Activated T-cell treated with anti-CD3 and anti-CD28 coated beads, Interleukin-2, amount 50 U/mL, for 72 hours (primary cell): ENCODE measurements at places on chromosomes 13 and 19. TPM values are rescaled to one million over a fixed set of nuclear protein-coding genes. Genes with fewer than 3 reads are reported as not detected.

- no peaks in the 10 kb centered on the region for H3K27me3 ChIP-seq
- H3K36me3 ChIP-seq, result peaks cover 1% of the 10 kb centered on the region
- no peak overlapping the region for H3K27ac ChIP-seq
- no peak overlapping the region for H3K4me3 ChIP-seq
- no peak for DNase-seq
- H3K4me1 ChIP-seq, result peaks cover 53% of the 10 kb centered on the region
Measured at GRCh38 chr19:38045554-38046253, 138.7 kb downstream of the SIPA1L3 start.

GRCh38 chr19:33677745-33678426 is 56.1 kb downstream of the CHST8 start:
- no peak for DNase-seq
- H3K27ac ChIP-seq, result no peak overlapping the region
- H3K27me3 ChIP-seq, result no peaks in the 10 kb centered on the region
- H3K4me3 ChIP-seq, result no peak overlapping the region
- H3K4me1 ChIP-seq, result no peaks in the 10 kb centered on the region
- no peaks in the 10 kb centered on the region for H3K36me3 ChIP-seq

DNA sequence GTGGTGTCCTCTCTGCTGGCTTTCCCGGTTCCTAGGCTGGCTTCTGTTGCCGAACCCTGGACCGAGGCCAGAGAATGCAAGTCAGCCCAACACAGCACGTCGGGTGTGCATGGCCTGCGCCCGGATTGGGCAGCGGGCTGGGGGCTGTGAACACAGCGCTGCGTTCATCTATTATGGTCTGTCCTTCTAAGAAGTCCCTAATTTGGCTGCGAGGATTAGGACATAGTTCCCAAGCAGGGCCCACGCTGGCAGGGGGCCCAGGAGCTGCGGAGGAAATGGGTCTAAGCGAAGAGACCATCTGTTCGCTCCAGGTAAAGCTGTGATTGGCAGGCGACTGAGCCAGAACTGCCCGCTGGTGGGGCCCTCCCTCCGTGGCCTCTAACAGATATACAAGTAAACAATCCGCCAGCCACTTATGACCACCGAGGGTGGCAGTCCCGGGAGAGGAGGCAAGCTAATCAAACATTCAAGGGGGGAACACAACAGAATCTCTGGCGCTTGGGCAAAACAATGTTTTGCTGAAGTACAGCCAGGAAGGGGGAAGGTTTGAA is 6.0 kb downstream of the SYCE2 start:
- no peak overlapping the region for H3K4me3 ChIP-seq
- H3K27me3 ChIP-seq, result no peaks in the 10 kb centered on the region
- peaks cover 36% of the 10 kb centered on the region for H3K4me1 ChIP-seq

DNA sequence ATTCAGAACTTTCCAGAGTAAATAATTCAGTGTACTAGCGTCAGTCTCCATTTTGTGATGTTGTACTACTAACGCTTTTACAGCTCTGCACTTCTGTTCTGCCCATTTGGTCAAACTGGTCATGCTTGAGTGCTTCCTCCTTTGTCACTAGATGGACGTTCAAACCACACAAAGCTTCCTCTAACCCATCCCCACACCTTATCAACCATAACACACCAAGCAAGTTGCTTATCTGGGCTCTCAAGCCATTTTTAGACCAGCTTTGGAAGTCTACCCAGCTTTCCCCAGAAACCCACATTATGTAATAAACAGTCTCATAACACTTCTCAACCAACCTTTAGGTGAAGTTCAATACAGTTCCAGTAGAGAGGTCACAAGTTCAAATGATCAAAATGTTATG is 2.3 kb upstream of the ZNF347 start:
- H3K27me3 ChIP-seq, result no peaks in the 10 kb centered on the region
- peaks cover 18% of the 10 kb centered on the region for H3K4me1 ChIP-seq
- H3K4me3 ChIP-seq, result no peak overlapping the region
- DNase-seq, result no peak
- H3K27ac ChIP-seq, result no peak overlapping the region

DNA sequence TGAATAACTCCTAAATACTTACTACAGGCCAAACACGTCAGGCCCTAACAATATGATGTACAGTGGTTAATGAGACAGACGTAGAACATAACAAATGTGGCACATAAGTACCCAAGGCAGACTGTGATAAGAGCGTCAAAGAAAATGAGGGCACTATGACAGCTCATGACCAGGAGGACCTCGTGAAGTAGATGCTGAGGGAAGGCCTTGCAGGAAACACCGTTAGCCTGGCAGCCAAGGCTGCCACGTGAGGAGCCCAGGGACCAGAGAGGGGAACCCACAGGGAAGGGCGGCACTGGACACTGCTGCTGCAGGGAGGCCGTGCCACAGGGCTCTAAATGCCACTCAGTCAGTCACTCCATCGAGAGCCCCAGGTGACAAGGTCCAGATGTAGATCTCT is 5.7 kb downstream of the TUBGCP3 start:
- H3K4me1 ChIP-seq, result peaks cover 52% of the 10 kb centered on the region
- no peak for DNase-seq
- H3K4me3 ChIP-seq, result no peak overlapping the region
- peaks cover 15% of the 10 kb centered on the region for H3K36me3 ChIP-seq

GRCh38 chr19:11496391-11497163 is 9.1 kb downstream of the ZNF653 start:
- no peak overlapping the region for H3K27ac ChIP-seq
- peak; percentile 77 for DNase-seq
- H3K36me3 ChIP-seq, result no peaks in the 10 kb centered on the region
- no peaks in the 10 kb centered on the region for H3K4me1 ChIP-seq
- no peaks in the 10 kb centered on the region for H3K27me3 ChIP-seq

- peak overlapping the region; percentile 96 for H3K27ac ChIP-seq
- peak overlapping the region; percentile 71 for H3K4me3 ChIP-seq
- DNase-seq, result peak; percentile 35
- no peaks in the 10 kb centered on the region for H3K27me3 ChIP-seq
Measured at GRCh38 chr13:36345438-36346221, 564 bp downstream of the SPART start.

GRCh38 chr19:51784922-51785690 is 9.9 kb upstream of the FPR3 start:
- H3K27me3 ChIP-seq, result peaks cover 28% of the 10 kb centered on the region
- H3K27ac ChIP-seq, result no peak overlapping the region
- H3K4me3 ChIP-seq, result no peak overlapping the region
- H3K36me3 ChIP-seq, result peaks cover 7% of the 10 kb centered on the region

TMEM238 gene
- total RNA-seq, result 11.7 TPM

PRR19 gene
- total RNA-seq, result 0.29 TPM

KCNRG gene
- 0.31 TPM for total RNA-seq

SLC27A5 gene
- 12.8 TPM for total RNA-seq
